T47D (cell line): ENCODE measurements at places on chromosomes 4 and X.
A peak's percentile ranks its signal among the peaks of the same experiment; 100 is the strongest.

DNA sequence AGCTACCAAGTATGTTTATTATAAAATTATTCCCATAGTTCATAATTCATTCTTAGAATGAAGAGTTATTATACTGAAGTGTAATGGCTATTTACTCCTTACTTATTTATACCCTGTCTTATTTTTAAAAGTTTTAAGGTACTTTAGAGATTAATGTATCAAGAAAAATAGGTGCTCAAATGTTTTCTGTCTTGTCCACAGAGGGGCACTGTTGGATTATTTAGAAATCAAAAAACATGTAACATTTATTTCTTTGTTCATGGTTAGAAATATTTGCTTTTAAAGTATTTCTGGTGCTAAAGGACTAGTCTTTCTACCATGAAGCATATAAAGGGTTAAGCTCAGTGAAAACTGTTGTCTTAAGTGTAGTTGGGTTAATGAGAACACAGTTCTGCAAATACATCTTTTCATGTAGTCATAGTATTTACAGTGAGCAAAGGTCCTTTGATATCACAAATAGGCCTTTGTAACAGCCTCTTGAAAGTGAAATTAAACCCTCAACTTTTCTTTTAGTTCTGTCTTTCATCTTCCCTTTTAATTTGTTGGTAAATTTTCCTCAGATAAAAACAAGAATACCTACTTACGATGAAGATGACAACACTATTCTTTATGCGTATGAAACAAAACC, 7.7 kb downstream of the SCML1 start:
- no peak for DNase-seq

DNA sequence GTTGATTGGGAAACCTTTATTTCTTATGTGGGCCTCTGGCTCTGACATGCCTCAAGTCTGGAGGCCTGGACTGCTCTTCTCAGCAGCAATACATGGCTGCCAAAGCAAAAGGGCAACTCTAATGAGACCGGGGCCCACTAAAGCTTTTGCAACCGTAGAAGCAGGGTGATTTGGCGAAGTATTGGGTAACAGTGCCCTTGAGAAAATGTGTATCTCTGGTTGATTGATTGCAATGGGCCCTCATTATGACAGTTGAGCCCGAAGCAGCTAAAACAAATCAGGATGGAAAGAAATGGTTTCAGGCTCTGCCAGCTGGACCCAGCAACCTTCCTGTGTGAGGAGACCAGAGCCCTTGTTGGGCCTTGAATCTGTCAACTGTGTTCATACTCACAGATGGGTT, 73.4 kb downstream of the CLCN4 start:
- DNase-seq = no peak

DNA sequence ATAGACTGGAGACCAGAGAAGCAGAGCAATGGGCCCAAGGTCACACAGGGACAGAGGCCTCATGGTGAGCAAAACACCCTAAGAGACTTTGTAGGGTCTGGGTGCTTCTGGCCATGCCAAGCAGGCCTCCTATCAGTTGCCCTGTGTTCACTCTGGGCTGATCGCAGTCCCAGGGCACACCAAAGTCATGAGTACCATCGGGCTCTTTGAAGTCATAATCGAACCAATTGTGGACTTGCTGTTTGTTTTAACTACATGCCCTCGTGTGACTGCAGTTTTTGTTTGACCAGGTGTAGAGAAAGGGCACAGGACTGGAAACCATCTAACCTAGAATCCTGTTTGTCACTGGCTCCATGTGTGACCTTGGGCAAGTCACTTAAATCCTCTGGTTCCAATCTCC, 172.5 kb upstream of the CPEB2 start:
- DNase-seq = no peak

DNA sequence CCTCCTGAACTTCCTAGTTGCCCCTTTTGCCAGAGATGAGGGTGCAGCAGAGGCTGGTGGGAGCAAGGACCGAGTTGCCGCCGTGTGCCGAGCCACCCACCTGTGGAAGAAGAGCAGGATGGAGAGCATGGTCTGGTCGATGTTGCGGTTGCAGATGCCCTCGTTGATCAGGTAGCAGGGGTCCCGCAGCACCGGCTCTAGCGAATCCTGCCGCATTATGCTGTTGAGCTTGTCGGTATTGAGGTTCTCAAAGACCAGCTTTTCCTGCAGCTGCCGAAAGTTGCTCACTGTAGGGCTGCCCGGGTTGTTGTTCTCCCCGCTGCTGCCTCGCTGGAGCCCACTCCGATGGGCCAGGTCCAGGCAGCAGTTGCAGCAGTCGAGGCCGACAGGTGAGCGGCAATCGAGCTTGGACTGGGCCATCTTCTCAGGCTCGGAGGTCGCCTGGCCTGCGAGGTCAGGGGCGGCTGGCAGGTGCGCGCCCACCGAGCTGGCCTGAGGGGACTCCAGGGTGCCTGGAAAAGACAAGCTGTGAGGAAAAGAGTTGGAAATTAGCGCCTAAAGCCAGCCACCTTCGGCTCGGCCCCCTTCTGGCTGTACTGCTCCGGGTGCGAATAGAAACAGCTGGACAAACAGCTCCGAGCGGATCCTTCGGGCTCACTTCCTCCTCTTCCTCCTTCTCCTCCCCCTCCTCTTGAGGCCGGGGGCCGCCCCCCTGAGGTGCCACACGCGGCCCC, 420 bp downstream of the TSC22D3 start:
- no peak for DNase-seq

DNA sequence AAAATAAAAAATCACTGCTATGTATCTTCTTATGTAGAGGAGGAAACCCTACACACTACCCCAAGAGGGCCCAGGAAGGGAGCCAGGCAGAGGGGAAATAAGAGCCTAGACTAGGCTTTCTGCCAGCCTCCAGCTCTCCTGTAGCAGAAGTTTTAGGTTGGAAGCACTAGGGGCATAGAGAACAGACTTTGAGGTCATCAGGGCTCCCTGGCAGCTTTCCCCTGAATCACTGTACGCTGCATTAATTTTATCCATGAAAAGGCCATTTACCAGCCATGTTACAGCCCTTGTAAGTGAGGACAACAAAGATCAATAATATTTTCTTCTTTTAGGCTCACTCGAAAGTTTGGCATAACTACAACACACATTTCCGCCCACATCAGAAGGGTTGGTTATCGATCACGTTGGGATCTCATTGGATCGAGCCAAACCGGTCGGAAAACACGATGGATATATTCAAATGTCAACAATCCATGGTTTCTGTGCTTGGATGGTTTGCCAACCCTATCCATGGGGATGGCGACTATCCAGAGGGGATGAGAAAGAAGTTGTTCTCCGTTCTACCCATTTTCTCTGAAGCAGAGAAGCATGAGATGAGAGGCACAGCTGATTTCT, 24.7 kb downstream of the RPL9 start:
- no peak for DNase-seq

DNA sequence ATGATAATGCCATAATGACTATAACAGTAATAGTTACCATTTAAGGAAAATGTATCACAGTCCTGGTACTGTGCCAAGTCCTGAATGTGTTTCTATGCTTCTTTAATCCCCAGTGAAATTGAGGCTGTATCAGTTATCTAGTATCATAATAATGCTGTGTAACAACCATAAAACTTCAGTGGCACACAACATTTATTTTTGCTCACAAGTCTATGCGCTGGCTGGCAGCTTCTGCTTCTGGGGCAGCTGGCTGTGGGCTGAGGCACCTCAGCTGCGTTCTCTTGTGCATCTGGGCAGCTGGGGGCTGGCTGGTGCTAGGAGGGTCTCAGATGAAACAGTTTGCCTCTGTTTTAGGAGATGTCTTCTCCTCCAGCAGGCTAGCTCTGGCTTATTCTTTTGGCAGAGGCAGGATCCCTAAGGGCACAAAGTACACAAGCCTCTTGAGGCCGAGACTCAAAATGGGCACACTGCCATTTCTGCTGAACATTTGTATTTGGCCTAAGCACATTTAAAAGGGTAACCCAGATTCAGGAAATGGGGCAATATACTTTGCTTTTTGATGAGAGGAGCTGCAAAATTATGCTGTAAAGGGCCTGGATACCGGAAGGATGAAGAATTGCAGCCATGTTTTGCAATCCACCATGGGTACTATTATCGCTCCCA, 62.6 kb upstream of the DHX15 start:
- DNase-seq = no peak

DNA sequence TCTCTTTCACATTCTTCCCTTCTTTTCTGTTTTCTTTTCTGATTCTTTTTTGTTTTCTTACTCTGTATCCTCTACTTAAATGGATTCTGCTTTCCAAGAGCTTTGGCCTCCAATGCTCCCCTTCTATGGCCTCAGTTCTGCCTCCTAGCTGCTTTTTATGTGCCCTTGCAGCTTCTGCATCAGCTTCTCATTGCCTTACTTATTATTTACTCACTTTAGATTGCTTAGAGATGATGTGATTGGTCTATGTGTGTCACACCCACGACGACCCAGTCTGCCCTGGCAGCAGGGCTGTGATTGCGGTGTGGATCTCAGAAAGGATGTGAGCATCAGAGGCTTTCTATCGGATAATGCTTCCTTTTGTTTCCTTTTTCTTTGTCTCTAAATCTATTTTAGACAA, 71.8 kb upstream of the SMARCA5 start:
- DNase-seq = no peak

DNA sequence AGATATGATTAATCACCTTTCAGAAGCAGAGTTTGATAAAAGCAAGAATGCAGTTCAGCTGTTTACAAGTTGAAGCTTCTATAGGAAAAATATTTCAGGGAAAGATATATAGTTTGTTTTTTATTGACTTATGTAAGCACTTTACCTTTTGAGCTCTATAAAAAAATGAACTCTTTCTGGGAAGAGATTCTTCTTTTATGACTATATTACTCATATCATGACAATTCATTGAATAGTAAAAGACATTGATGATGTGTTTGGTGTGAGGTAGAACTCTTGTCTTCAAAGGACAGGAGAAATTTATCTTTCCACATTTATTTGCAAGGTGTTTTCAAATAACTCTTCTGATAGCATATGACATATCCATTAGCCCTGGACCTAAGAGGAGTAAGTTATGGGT, 156.6 kb downstream of the SLC4A4 start:
- no peak for DNase-seq

- DNase-seq = no peak
Observed at GRCh38 chr4:181860668-181861067, 382.5 kb upstream of the TENM3 start.

- DNase-seq = no peak
Observed at GRCh38 chr4:8330821-8331574, 61.4 kb downstream of the HTRA3 start.

DNA sequence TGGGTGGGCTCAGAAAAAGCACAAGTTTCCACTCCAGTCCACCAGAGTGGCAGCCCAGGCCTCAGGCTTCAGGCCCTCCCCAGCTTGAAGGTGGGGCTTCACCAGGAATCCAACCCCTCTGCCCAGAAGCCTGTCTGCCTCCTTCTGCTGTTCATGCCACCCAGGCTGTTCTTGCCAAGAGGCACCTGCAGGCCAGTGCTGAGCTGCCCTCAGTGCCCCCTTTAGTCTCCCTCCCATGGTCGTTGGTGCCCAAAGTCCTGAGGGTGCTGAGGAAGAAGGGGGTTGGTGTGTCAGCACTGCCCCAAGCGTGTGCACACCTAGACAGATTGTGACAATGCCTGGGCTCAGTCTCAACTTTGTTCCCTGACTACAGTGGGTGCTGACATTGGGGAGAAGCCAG, 475.3 kb downstream of the EPHA5 start:
- no peak for DNase-seq

DNA sequence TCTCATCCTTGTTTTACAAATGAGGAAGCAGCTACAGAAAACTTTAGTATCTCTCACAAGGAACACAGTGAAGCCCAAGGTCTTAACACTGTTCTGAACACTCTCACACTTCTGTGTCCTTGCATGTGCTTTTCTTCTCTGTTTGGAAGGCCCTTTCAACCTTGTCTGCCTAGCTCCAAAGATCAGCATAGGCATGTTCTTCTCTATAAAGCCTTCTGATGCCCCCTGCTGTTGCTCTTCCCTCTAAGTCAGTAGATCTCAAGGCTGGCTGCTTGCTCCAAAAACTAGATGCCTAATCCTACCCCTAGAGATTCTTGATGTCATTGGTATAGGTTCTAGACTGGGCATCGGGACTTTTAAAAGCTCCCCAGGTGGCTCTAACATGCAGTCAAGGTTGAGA, 5.9 kb downstream of the APOO start:
- peak; percentile 87 for DNase-seq

- no peak for DNase-seq
Observed at GRCh38 chrX:17474892-17475291, 99.9 kb downstream of the NHS start.

DNA sequence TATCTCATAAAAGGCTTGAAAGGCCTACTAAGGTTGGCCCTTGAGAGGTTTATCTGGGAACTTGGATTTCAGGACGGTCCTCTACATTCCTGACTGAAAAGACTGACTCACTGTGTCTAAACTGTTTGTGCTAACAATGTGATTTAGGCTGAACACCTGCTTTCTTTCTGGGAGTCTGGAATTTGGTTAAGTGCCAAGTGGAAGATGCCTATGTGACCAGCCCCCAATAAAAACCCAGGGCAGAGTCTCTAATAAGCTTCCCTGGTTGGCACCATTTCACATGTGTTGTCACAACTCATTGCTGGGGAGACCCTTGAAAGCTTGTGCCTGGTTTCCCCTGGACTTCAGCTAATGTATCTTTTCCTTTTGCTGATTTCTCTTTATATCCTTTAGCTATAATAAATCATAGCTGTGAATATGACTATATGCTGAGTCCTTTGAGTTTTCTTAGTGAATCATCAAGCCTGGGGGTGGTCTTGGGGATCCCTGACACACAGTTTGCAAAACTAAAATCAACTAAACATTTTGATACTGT, 55.1 kb downstream of the GPR82 start:
- DNase-seq = no peak

- DNase-seq = peak; percentile 80
Observed at GRCh38 chrX:64394874-64395567, at the start of gene MTMR8. TSS of gene MTMR8 (minus strand) at chrX:64395452. CDS start at chrX:64395363, 89 bp downstream.

DNA sequence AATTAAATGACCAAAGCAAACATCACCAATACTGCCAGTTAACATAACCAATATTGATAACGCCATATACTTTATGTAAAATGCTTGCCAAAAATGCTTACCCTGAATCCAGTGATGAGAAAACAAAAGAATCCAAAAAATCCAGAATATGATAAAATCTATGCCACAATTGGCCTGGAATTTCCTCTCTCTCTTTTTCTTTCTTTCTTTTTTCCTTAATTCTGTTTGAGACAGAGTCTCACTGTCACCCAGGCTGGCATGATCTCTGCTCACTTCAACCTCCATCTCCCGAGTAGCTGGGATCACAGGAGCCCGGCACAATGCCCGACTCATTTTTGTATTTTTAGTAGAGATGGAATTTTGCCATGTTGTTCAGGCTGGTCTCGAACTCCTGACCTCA, 9.8 kb upstream of the SLC7A11 start:
- no peak for DNase-seq

DNA sequence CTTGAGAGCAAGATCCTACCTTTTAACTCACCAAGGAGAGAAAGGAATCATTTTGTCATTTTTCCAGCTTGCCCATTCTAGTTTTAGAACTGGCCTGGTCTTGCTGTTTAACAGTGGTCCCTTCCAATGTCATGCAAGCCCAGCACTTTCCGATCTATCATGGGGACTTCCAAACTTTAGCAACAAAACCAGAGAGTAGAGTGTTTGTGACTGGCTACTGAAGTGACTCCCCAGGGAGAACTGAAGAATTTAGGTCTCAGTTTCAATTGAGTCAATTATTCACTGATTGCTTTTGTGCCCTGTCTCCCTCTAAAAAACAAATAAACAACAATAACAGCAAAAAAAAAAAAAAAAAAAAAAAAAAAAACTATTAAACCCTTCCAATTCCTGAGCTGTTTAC, 108.3 kb downstream of the LHFPL1 start:
- no peak for DNase-seq

- no peak for DNase-seq
Observed at GRCh38 chr4:184417802-184418511, 56.4 kb downstream of the IRF2 start.

- DNase-seq = no peak
Observed at GRCh38 chrX:107673933-107674479, 45.7 kb downstream of the PRPS1 start.
